ENCODE measurements at places on chromosomes 1 and 21.

DNA sequence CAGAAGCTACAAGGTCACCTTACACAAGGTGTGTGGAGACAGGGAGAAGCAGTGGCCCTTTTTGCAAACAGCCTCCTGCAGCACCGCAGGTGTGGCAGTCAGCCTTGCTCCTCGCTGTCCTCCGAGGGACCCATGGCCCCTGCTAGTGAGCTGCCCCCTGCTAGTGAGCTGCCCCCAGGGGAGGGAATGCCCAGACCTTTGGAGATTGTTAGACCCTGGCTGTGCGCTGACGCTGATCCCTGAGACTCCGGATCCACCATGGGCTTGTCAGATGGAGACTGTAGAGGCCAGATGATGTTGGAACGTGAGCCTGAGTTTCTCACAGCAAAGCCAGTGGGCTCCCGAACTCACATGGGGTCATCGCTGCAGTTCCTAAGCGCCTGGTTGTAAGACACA lies 172.2 kb downstream of the NPHP4 start:
- no peak for DNase-seq

GRCh38 chr1:207047505-207047904 lies 3.5 kb downstream of the YOD1 start:
- DNase-seq, result no peak

- DNase-seq, result peak; percentile 40
Observed at GRCh38 chr1:179121159-179121938, 39.5 kb downstream of the TOR3A start.

GRCh38 chr1:3787745-3788605 lies 8.3 kb downstream of the LRRC47 start:
- DNase-seq, result no peak

GRCh38 chr1:39270368-39270767 lies 65.9 kb downstream of the MACF1 start:
- DNase-seq, result no peak

- DNase-seq, result no peak
Observed at GRCh38 chr1:216793973-216794372, 70.7 kb upstream of the ESRRG start.

DNA sequence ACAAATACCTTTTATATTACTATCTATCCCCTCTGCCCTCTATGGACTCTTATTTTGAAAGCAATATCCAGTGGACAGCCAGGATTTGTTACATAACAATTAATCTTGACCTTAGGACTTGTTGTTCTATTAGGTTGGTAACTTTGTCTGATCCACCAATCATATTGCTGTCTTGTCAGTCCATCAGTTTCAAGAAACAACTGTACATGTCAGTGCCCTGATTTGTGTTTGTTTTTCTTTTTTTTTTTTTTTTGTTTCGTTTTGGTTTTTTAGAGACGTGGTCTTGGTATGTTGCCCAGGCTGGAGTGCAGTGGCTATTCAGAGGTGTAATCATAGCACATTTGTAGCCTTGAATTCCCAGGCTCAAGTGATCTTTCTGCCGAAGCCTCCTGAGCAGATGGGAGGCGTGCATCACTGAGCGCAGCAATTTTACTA lies 1.5 kb upstream of the SCP2 start:
- no peak for DNase-seq

DNA sequence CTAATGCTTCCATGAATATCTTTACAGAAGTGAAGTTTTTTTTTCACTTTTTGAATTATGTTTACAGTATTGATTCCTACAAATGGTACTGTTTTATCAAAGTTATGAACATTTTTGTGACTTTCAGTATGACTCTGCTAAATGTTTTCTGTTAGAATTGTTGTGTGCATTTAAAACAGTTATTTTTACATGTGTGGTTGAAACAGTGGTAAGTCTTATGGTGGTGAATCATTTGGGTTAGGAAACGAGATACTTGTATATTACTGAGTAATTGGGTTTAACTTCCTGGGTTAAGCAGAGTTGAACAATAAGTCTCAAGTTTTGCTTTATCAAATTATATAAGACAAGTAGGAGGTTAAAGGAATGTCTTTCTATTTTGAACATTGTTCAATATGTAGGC lies 66.8 kb downstream of the VPS13D start:
- no peak for DNase-seq

- no peak for DNase-seq
Observed at GRCh38 chr21:17730782-17731181, 88.4 kb downstream of the C21orf91 start.

DNA sequence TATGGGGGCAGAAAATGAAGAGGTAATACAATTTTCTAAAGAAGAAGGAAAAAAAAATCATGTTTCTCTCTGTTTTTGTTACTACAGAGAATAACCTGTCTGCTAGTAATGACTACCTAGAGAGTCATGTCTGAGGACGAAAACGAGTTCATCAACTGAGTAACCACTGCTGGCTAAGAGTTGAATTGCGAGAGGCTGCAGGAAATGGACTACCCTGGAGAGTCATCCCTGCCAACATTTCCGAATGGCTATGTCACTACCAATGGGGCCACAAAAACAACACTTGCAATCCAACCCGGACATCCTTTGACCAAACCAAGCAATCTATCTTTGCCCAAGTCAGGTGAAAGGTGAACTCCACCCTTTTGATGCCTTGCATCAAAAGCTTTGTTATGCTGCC lies 120.6 kb downstream of the FCRL5 start:
- no peak for DNase-seq

- no peak for DNase-seq
Observed at GRCh38 chr1:109914587-109915240, 4.1 kb downstream of the CSF1 start.

DNA sequence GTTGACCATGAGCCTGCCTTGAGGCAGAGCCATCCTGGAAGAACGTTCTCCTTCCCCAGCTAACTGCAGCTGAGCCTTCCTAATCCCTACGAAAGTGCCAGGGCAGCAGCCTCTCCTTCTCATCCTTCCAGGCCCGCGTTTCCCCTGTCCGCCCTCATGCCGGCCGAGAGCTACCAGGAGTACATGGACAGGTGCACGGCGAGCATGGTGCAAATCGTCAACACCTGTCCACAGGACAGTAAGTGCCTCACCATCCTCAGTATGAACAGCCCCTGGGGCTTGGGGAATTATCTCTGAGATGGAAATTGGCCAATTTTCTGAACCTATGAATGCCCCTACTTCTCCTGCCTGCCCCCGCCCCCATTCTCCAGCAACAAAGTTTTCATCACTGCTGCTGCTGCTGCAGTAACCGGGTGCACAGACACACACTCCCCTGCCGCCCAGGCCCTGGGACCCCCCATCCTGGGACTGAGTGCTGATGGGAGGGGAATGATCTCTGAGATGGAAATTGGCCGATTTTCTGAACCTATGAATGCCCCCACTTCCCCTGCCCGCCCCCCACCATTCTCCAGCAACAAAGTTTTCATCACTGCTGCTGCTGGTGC lies 39.6 kb downstream of the UBASH3A start:
- no peak for DNase-seq

GRCh38 chr21:45809421-45809820 lies 165.9 kb downstream of the PCBP3 start:
- DNase-seq, result no peak

GRCh38 chr1:27000817-27001460 lies 7.4 kb downstream of the TRNP1 start:
- no peak for DNase-seq

- DNase-seq, result no peak
Observed at GRCh38 chr1:217088011-217088410, 364.8 kb upstream of the ESRRG start.

DNA sequence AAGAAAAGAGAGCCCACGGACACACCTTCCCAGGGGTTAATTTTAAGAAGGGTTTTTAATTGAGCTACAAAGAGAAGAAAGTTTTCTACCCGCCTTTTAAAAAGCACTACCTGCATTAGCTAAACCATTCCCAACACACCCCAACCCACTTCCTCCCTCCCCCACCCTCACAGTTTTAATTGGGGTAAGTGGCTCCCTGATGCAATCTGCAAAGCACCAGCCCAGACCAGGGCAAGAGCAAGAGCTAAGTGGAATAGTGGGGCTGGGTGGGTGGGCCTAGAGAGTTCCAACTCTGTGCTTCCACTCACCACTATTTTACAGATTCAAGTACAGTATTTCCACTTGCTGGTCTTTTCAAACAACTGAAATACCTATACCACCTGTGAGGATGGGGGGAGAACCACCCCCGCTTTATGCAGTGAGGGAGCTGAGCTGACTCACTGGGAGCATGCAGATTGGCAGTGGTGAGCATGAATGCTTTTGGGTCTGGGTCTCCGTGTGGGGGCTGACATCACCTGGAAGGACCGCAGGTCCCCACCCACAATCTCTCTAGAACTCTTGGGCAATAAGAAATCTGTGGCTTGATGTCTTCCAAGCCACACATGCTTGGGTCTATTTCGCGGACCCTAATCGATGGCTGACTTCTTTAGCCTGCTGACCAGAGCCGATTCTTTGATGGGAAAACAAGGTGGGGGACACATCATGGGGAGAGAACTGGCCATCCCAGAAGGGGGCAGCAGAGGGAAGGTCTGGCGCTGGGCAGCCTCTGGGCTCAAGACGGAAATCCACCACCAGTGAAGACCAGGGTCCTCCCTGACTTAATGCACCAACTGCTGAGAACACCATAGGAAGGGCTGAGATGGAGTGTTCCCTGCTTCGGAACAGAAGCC lies 95.5 kb downstream of the SSBP3 start:
- no peak for DNase-seq

GRCh38 chr1:39391691-39392679 lies 99.5 kb upstream of the BMP8A start:
- DNase-seq, result no peak

- no peak for DNase-seq
Observed at GRCh38 chr1:41766546-41766945, 152.2 kb downstream of the HIVEP3 start.

GRCh38 chr1:236686815-236687160 lies 489 bp downstream of the ACTN2 start:
- no peak for DNase-seq

DNA sequence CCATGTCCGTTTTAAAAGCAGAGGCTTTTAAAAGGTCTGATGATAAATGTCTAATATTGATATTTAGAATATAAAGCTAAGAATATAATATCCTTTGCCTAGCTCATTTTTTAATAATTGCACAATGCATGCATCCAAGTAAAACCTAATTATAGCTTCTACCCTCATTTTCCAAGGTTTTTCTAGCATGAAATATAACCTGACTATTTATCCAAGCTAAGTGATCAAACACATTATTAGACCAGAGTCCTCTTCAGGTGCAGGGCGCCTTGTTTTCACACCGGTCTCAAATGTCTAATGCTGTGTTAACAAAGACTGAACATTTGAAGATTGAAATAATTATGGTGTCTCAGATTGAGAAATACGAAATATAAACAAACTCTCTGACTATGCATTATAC lies 648.9 kb upstream of the CXADR start:
- no peak for DNase-seq

- DNase-seq, result no peak
Observed at GRCh38 chr1:204031098-204031710, 41.7 kb upstream of the SOX13 start.

GRCh38 chr1:233015965-233016364 lies 65.6 kb downstream of the NTPCR start:
- no peak for DNase-seq

GRCh38 chr1:211145944-211146343 lies 12.0 kb upstream of the KCNH1 start:
- DNase-seq, result no peak

- no peak for DNase-seq
Observed at GRCh38 chr1:193957556-193958095, 771.2 kb upstream of the B3GALT2 start.

- DNase-seq, result no peak
Observed at GRCh38 chr1:118485757-118486156, 300.7 kb upstream of the SPAG17 start.

DNA sequence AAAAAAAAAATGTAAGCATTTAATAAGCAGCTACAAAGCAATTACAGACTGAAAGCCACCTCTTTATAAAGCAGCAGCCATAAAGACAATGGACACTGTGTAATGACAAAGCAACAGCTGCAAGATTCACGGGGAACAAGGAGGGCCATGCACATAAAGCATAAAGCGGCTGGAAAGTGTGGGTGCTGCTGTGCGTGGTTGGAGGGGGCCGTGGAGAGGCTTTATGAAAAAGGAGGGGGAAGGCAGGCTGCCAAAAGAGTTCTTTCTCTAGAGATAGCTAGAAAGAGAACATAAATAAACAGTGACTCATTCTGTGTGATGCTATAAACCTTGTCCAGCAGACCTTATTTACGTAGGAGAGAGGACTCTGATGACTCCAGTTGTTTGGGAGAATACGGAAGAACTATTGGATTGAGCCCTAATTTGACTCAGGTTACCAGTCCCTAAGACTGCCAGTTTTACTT lies 49.3 kb downstream of the ADAMTS1 start:
- no peak for DNase-seq

GRCh38 chr1:116572099-116572498 lies 1.3 kb upstream of the CD58 start:
- DNase-seq, result no peak

DNA sequence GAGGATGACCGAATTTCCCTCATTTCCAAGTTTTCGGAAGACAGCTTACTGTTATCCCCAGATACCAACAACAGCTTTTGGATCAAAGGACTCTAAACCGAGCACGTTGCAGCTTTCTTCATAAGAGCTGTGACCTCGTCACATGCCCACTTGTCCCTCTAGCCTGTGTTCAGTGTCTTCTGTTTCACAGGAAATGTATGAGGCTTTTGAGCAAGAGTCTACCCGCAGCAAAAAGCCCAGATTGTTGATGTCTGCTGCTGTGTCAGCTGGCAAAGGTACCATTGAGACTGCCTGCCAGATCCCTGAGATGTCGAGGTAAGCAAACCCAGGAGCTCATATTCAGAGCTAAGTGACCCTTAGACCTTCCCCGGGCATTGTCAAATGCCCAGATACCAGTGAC lies 24.1 kb downstream of the CHI3L2 start:
- DNase-seq, result no peak

DNA sequence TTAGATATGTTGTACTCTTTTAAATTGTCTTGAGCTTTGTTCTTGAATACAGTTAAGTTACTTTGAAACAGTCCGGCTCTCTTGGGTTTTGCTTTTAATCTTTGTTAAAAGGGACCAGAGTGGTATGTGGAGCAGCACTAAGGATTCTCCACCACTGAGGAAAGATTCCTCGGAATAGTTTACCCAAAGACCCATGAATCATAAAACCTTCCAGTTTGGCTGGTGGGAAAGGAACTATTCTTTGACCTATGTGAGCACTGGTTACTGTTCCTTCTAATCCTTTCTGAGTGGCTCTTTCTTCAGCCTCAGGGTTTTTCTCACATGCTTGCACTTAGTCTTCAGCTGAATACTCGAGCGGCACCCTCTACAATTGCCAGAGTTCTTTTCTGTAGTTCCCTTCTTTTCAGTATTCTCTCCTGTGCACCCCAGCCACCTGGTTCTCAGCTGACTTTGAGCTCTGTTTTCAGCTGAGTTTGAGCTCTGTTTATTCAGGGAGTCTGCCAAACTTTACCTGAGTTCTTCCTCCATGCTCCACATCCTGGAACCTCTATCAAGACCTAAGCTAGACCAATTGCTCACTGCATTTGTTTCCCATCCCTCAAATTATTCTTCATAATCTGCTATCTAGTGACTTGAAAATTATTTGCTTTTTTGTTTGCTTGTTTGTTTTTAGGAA lies 253.8 kb upstream of the PLXNA2 start:
- no peak for DNase-seq

GRCh38 chr21:39681845-39682244 lies 63.1 kb upstream of the IGSF5 start:
- no peak for DNase-seq
